ENCODE measurements at places on chromosomes 1 and 21.
A peak's percentile ranks its signal among the peaks of the same experiment; 100 is the strongest.

DNA sequence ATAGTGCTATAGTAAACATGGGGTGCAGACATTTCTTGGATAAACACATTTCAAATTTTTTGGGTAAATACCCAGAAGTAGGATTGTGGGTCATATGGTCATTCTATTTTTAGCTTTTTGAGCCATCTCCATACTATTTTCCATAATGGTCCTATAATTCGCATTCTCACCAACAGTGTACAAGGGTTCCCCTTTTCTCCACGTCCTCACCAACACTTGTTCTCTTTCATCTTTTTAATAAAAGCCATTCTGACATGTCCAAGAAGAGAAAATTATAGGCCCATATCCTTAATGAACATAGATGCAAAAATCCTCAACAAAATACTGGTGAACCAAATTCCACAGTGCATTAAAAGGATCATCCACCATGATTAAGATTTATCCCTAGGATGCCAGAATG is 8.9 kb downstream of the STUM start:
- DNase-seq, result no peak

GRCh38 chr1:9869831-9870251 is 40.2 kb downstream of the CTNNBIP1 start:
- DNase-seq, result no peak

DNA sequence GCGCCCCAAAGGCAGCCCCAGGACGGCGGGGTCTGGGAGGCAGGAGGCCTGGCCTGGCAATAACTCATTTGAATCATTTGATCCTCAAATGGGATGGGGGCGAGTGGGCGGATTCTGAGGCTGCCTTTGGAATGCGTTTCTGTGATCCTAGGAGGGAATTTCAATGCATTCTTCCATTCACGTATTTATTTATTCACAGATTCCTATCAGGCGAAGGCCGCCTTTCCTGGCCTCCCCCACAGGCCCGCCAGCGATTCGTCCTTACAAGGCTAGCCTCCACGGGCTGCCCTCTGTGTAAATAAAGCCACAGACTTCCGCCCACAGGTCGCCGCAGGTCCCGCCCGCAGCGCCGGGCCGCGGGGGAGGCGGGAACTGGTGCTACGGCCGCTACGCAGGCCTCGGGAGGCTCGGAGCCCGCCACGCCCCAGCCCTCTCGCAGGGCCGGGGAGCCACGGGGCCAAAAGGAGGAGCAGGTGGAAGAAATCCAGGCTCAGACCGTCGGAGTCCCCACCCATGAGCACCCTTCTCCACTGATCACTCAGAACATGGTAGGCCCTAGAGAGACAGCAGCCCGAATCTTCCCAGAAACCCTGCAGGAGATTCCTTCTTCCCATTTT is 31.3 kb upstream of the JUN start:
- peak; percentile 64 for DNase-seq

- no peak for DNase-seq
These were observed 32.0 kb upstream of the MYOCOS start for GRCh38 chr1:171590022-171590421.

- DNase-seq, result no peak
These were observed 1069.4 kb upstream of the ADGRL2 start for GRCh38 chr1:80731241-80731894.

DNA sequence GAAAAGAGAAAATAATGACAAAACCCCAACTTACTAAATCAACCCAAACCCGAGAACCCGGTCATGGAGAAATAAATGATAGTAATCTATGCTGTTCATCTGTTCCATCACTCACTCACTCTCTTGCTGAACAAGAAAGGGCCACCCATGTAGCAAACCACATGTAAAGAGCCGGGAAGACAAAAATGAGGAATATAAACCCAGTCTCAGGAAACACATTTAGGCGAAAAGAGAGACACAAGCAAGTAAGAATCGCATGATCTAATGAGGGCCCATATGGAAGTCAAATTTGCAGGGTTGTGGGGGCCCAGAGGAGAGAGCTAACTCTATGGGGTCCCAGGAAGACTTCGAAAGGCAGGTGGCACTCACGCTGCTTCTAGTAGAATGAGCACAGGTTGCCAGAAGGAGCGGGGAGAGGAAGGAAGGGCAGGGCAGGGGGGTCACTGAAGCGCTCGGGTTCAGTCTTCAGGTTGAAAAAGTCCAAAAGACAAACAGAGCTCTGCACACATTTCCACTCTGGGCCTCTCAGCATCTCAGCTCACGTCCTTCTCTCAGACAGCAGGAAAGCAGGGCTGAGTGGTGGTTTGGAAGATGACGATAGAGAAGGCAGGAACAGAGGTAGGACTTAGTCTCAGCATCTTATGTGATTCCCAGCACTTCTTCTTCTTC is 142.9 kb upstream of the KRTAP19-8 start:
- peak; percentile 17 for DNase-seq

- no peak for DNase-seq
These were observed 99.4 kb downstream of the CAMTA1 start for GRCh38 chr1:6884652-6885153.

DNA sequence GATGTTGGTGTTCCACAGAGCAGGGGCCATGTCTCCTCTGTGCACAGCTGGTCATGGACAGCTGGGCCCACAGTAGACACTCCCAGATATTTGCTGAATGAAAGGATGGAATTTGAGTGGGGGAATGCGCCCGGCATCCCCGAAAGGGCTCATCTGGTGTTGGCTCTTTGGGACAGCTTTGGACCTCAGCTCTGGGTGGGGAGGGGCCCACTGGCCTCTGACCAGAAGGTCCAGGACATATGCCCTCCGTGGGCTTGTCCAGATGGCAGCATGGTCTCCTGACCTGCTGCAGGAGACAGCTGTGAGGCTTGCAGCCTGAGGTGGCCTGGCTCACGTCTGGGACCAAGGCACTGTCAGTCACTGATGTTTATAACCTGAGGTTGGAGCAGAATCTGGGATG is 160.4 kb upstream of the AJAP1 start:
- no peak for DNase-seq

DNA sequence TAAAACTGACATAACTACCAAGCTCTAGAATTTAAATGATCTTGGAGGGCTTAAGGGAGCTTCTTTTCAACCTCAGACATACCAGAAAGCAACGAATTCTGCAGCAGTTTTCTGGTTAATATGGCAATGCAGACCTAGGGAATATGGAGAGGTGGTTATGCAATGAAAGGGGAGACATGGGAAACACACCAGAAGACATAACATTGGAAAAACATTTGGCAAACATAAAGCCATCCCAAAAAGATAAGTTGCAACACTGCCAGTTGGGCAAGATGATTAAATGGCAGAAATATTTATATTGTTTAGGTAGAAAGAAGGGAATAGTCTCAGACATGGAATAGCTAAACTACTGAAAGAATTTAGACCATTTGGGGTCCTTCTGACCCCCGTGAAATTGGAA is 104.5 kb downstream of the KCNJ6 start:
- no peak for DNase-seq

DNA sequence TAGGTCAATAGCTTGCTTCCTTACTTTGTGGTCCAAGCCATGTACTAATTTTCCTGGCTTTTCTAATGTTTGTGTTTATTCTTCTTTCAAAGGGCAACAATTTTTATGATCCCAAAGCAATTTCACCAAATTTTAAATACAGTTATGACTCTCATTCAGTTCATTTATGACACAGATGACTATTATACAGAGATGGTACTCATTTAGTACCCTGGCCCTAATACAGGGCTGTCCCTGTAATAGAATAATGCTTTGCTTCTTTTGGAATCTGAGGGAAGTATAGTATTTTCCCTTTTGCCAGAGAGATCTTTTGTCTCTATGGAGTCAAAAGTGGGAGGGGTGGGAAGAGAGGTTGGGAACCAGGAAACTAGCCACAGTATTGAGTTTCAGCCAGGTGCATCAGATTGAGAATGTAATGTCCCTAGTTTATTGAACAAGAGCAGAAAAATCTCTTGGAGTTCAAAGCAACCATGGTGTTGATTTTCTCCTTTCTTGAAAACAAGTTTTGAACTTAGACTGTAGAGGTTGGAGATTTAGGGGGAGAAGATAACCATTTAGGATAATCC is 20.4 kb downstream of the DENND2D start:
- no peak for DNase-seq

DNA sequence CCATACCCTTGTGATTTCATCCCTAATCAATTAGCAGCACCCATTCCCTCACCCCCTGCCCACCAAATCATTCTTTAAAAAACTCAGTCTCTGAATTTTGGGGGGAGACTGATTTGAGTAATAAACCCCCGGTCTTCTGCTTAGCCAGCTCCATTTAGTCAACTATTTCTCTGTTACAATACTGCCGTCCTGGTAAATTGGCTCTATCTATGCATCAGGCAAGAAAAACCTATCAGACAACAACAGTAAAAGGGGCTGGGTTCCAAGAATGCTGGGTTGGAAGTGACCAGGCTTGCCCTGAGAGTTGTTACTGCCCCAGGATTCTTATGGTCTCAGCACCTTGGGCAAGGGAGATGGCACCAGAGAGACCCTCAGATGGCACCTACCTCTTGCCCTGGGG is 16.3 kb upstream of the C1orf198 start:
- no peak for DNase-seq

GRCh38 chr1:33916786-33917185 is 52.9 kb downstream of the HMGB4 start:
- no peak for DNase-seq

DNA sequence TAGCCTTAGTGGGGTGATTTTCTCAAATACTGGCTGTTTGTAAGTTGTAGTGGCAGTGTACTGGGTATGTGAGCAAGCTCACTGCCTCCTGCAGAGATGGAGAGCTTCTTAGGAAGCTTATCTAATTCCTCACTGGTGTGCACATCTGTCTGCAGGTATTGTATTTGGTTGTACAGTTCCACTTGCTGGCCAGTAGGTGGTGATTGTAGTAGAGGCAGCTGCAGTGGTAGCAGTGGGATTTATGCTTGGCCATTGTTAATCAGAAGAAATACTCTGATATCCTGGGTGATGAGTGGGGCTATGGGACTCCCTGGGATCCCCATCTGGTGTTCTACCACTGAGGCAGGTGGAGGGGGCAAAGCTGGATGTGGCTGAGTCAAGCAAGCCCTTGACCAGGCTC is 276.1 kb upstream of the SPAG17 start:
- no peak for DNase-seq

DNA sequence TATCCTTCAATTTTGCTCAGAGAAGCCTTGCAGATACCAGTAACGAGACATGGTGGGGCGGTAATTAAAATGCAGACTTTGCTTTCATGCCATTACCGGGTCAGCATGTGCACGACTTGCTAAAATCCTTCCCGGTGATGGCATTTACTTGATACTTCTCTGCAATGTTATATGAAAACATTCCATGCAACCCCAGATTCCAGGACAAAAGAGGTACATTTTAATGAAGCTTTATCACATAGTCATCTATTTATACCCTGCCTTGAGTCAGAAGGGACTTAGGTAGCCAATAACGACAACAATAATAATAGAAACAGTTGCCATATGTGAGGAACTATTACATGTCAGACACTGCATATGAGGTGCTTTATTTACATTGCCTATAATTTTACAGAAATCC is 29.4 kb upstream of the PLA2G2C start:
- DNase-seq, result no peak

DNA sequence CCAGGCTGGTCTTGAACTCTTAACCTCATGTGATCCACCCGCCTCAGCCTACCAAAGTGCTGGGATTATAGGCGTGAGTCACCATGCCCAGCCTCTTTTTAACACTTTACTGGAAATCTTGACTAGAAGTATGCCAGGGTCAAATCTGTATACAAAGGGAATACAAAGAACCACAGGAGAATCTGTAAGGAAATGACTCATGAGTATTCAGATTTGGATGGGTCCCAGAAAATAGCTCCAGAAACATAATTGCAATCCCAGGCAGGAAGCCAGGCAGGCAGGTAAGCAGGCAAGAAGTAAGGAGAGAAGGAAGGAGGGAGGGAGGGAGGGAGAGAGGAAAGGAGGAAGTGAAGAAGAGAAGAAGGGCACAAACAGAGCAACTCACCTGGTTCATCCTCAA is 22.8 kb upstream of the TIAM1 start:
- DNase-seq, result no peak

- no peak for DNase-seq
These were observed 189.1 kb downstream of the RASAL2 start for GRCh38 chr1:178282949-178283367.

DNA sequence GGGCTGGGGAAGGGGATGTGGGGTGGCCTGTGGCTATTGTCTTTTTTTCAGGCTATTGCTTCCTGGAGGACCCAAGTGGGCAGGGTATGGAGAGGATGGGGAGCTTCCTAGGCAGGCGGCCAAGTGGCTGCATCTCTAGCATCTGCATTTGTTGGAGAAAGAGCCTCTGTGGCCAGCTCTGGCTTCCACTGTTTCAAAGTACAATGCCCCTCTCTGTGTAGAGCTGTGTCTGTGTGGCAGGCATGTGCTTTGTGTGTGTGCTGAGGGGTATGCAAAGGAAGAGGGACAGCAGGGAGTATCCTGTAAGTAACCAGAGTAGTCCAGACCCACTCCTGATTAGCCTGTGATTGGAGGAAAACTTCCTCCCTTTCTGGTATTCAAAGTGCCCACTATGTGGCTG is 40.6 kb downstream of the KCNA2 start:
- no peak for DNase-seq

DNA sequence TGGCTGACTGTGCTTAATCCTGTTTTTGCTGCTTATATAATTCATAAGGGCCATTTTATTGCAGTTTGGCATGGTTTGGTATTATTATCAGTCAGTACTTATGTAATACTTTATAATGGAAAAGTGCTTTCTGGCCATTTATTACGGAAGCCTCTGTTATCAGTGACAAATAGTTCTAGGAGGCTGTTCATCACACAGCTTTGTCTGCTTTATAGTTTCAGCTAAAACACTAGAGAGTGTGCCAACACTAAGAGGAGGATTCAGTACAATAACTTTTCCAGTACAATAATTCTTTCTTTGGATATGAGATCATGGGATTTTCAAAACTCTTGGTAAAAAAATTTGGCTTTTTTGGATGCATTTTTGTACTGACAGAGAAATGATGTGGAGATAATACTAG is 102.9 kb upstream of the PTGFR start:
- no peak for DNase-seq

DNA sequence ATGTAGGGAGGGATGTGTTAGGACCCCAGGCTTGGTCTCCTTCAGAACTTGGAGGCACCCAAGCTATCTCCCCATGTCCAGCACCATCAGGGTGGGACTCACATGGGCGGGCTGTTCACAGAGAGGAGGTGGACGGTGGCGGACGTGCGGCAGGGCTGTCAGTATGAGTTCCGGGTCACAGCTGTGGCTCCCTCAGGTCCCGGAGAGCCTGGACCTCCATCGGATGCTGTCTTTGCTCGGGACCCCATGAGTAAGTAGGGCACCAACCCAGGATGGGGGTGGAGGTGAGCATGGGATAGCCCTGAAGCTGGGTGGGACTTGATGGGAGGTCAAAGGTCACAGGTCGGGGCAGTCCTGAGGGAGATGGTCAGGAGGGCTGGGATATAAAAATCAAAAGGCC is 27.8 kb downstream of the IGFN1 start:
- DNase-seq, result no peak

All from activated naive CD4-positive, alpha-beta T cell treated with Interleukin-2 at 50 U/mL for 16 hours (primary cell).